ENCODE measurements at places on chromosomes 5 and 9. TPM values are rescaled to one million over a fixed set of nuclear protein-coding genes. Genes with fewer than 3 reads are reported as not detected.

LEAP2 gene
- under 0.01 TPM for total RNA-seq

CCDC183 gene
- total RNA-seq = under 0.01 TPM

CORO2A gene
- total RNA-seq = 0.56 TPM

OR1Q1 gene
- total RNA-seq = not detected

KIF2A gene
- total RNA-seq = 62.3 TPM

DUSP1 gene
- 239 TPM for total RNA-seq

PCDHGA3 gene
- 1.7 TPM for total RNA-seq

TMEM38B gene
- 51.9 TPM for total RNA-seq

MAN2A1 gene
- total RNA-seq = 68.4 TPM
